ENCODE measurements at places on chromosomes 16 and 17. TPM values are rescaled to one million over a fixed set of nuclear protein-coding genes. Genes with fewer than 3 reads are reported as not detected.

DNA sequence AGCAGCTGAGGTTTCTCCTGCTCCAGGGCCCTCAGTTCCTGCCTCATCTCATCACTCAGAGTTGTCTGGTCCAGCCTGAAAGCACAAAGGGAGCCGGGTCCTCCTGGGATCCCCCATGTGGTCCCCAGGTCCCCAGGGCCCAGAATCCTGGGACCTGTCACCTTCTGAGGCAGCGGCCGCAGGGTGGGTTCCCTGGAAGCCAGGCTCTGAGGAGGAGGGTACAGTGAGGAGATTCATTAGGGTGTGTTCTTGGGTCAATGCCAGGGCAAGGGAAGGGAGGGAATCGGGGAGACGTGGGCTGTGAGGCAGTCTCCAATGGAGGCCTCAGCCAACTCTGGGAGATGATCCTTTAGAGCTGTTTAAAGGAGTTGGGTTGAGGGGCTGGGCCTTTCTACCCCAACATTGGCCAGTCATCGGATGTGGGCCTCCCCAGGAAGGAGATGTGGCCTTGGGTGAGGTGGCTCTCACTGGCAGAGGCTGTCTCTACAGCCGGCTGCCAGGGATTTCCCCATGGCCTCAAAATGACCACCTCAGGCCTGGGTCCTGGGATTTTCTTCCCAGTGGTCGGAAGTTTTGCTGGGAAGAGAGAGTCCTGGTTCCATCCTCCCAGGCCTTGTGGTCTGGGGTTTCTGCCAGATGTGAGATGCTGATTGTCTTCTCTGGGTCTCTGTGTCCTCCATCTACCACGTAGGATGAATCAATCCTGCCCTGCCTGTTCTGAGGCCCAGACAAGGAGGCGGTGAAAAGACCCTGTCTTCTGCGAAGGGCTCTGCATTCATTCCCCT, 47.3 kb downstream of the NLRP1 start:
- H3K27me3 ChIP-seq = no peaks in the 10 kb centered on the region
- H3K27ac ChIP-seq = peak overlapping the region; percentile 20
- no peaks in the 10 kb centered on the region for H3K4me1 ChIP-seq
- peaks cover 71% of the 10 kb centered on the region for H3K36me3 ChIP-seq
- no peak for DNase-seq
- H3K4me3 ChIP-seq = no peak overlapping the region

GRCh38 chr17:10149573-10150399, 48.6 kb downstream of the GAS7 start:
- peak; percentile 74 for DNase-seq
- no peak overlapping the region for H3K4me3 ChIP-seq
- no peaks in the 10 kb centered on the region for H3K4me1 ChIP-seq
- no peaks in the 10 kb centered on the region for H3K27me3 ChIP-seq
- no peak overlapping the region for H3K27ac ChIP-seq

GRCh38 chr16:22683258-22683657, 130.7 kb upstream of the HS3ST2 start:
- H3K27me3 ChIP-seq = peaks cover 10% of the 10 kb centered on the region
- H3K4me3 ChIP-seq = no peak overlapping the region
- H3K27ac ChIP-seq = no peak overlapping the region
- no peaks in the 10 kb centered on the region for H3K36me3 ChIP-seq
- no peak for DNase-seq

DNA sequence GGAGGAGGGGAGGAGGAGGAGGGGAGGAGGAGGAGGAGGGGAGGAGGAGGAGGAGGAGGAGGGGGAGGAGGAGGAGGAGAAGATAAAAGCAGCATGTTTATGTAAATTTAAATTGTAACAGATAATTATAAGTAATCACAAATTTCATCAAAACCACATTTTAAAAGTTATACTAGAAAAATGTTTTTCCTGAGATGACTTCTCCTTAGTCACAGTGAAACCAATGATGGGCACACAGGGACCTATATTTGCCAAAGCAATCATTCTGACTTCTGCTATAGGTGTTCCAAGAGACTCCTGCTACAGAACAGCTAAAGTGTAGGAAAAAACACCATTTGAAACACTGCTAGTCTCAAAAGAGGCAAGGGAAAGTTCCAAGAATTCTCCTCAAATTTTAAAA, 66.4 kb downstream of the CEP95 start:
- H3K36me3 ChIP-seq = peaks cover 68% of the 10 kb centered on the region
- H3K4me3 ChIP-seq = no peak overlapping the region
- no peaks in the 10 kb centered on the region for H3K27me3 ChIP-seq
- peak overlapping the region; percentile 58 for H3K27ac ChIP-seq

C17orf50 gene
- total RNA-seq = not detected

HIGD1B gene
- not detected for total RNA-seq

SLC16A13 gene
- 1.4 TPM for total RNA-seq
